Dermis microvascular lymphatic vessel endothelial cell (primary cell): ENCODE measurements at places on chromosomes 5 and 9.
A peak's percentile ranks its signal among the peaks of the same experiment; 100 is the strongest.

DNA sequence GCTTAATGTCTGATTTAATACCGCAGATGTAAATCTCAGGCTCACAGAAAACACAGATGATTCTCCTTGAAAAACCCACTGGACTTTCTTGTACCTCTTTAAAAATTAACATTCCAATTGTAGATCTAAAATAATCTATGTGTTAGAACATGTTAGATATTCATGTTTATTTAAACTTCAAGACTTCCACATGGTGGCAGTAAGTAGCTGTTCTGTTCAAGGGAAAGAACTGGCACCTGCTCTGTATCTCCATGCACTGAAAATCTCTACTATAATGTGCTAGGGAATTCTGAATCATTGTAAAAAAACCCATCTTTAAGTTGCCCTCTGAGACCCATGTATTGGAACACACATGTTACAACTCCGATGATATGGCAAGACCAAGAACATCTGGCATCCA, 366.9 kb downstream of the DMRTA1 start:
- DNase-seq: no peak

- no peak for DNase-seq
Measured at GRCh38 chr5:168238463-168238862, 53.0 kb upstream of the WWC1 start.

DNA sequence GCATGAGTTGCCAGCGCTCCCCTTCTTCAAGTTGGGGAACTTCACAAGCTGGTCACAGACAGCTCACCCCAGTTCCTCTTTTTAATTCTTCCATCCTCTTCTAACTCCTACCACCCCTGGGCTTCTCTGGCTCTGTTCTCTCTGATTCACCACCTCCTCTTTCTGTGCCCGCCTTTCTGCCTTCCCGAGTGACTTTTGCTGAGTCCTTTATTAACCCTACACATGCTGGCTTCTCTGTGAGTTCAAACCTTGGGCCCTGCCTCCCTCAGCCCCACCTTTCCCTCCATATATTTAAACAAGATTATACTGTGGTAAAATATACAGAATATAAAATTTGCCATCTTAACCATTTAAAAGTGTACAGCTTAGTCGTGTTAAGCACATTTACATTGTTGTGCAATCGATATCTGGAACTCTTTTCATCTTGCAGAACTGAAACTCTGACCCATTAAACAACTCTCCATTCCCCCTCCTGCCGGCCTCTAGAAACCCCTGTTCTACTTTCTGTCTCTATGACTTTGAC, 32.0 kb downstream of the SLC46A2 start:
- DNase-seq: no peak

DNA sequence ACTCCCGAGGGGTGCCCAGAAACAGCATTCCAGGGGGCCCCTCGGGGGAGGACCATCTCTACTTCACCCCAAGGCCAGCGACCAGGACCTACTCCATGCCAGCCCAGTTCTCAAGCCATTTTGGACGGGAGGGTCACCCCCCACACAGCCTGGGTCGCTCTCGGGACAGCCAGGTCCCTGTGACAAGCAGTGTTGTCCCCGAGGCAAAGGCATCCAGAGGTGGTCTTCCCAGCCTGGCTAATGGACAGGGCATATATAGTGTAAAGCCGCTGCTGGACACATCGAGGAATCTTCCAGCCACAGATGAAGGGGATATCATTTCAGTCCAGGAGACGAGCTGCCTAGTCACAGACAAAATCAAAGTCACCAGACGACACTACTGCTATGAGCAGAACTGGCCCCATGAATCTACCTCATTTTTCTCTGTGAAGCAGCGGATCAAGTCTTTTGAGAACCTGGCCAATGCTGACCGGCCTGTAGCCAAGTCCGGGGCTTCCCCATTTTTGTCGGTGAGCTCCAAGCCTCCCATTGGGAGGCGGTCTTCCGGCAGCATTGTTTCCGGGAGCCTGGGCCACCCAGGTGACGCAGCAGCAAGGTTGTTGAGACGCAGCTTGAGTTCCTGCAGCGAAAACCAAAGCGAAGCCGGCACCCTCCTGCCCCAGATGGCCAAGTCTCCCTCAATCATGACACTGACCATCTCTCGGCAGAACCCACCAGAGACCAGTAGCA, 83.9 kb downstream of the GOLPH3 start:
- DNase-seq: no peak

DNA sequence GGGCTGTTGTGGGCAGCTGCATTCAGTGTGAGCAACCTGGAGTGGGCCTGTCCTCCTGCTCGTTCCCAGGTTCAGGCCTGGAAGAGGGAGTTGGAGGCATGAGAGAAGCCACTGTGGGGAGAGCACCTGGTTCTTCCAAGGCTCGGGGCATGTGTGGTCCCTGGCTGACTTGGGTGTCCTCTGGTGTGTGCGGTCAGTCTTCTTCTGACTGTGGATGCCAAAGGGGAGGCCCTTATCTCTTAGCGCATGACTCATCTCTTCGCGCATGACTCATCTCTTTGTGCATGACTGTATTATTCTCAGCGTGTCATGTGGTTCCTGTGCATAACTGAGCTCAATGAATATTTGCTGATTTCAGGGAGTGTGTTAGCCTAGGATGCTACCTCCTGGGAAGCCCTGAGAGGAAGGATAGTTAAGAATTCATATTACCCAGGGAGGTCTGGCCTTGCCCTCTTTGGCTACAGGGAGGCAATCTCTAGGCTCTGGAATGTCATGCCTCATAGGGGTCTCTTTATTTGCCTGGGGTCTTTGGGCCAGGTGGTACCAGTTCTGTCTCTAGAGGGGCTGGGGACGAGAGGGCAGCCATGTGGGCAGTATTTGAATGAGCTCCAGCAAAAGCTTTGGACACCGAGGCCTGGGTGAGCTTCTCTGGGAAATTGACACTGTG, 188.7 kb downstream of the HSPA4 start:
- peak; percentile 96 for DNase-seq

- no peak for DNase-seq
Measured at GRCh38 chr5:127935398-127935797, 148.2 kb upstream of the SLC12A2 start.

- DNase-seq: no peak
Measured at GRCh38 chr5:45532826-45533624, 163.2 kb downstream of the HCN1 start.

GRCh38 chr5:178247481-178248456, 15.2 kb upstream of the PHYKPL start:
- no peak for DNase-seq

GRCh38 chr9:130627051-130627450, 37.3 kb upstream of the PRDM12 start:
- DNase-seq: no peak

- DNase-seq: no peak
Measured at GRCh38 chr9:7196467-7196866, 438.7 kb downstream of the KDM4C start.

GRCh38 chr9:131282688-131283422, 6.5 kb upstream of the FAM78A start:
- no peak for DNase-seq

- DNase-seq: no peak
Measured at GRCh38 chr9:117002686-117003085, 315.6 kb downstream of the TRIM32 start.

DNA sequence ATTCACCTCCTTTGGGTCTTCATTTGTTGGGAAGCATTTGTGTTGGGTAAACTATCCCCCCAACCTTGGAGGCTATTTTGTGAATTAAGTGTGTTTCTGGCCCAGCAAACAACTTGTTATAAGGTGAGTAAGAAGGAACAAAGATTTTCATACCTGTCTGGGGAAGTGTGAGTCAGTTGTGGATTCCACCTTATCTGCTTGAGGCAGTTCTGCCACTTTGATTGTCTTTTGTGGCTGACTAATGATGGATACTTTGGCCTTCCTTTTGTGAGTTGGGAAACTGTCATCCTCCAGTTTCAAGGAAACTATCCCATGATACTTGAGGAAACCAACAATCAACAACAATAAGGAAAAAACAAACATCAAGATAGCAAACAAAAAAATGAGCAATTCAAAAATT, 24.6 kb upstream of the CER1 start:
- no peak for DNase-seq

DNA sequence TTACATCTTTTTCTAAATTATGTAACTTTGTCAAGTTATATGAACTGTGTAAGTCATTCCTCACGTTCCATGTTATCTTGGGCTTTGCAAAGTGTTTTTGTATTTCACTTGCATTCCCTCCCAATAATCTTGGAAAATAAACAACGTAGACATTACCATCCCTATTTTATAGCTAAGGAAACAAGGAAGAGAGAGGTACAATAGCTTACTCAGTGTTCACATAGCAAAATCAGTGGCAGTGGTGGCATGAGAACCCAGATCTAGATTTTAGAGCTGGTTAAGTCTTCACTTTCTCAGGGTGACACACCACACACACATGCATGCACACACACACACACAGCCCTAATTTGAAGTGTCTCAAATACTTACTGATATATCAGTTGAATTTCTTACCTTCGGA, 34.1 kb downstream of the NSA2 start:
- no peak for DNase-seq

DNA sequence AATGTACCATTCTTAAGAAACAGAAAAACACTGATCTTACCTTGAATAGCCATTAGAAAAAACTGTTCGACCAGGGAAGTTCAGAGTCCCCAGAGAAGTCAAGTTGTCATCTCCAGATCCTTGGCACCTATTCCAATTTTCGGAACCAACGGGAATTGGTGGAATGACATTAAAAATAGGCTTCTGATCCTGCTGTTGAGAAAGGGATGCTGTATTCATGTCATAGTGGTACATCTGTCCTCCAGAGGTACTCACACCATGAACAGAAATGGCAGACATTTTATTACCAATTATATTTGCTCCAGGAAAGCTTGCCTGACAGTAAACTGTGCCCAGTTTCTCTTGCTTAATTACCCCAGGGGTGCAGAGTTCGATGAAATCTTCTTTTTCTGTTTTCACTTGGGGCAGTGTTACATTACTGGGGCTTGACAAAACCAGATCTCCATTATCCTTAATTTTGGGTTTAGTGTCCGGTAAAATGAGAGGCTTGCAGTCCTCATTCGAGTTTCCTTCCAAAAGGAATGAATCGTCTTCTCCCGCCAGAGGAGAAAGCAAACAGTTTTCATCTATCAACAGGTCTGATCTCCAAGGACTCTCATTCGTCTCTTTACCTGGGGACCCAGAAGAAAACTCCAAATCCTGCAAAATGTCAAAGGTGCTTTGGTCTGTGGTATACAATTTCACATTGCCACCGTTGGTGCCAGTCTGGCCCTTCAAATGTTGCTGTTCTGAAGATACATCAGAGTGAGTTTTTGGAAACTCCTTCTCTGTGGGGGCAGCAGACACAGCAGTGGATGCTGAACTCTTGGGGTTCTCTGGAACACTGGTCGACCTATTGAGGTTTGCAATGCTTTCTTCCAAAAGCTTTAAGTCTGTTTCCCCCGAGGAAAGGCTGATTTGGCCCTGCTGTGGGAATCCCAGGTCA, 3.6 kb downstream of the NR3C1 start:
- no peak for DNase-seq

DNA sequence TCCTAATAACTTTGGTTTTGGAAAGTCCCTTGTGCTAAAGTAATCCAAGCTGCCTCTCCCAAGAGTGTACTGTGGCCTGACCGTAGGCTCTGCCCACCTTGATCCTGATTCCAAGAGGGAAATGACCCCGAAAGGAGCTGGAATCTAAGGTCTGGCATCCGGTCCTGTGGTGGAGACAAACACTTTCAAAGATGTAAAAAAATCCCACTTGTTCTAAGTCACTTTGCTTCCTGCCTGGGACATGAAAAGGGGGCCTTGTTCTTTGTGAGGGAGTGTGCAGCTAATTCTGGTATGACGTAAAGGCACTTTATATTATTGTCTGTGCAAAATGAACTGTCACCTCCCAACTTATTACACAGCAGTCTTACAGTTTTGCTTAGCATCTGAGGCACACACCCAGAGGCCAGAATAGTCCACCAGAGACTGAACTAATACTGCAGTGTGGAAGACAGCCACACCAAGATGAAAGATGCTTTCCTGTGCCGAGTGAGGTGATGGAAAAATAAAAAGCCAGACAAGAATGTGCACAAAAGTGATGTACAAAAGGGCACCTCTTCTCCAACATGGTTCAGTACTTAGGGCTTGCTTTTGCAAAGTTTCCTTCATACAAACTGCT, 128.7 kb downstream of the SLC12A2 start:
- no peak for DNase-seq

GRCh38 chr5:171314728-171315385, 5.8 kb downstream of the TLX3 start:
- no peak for DNase-seq

- DNase-seq: no peak
Measured at GRCh38 chr9:124747065-124747464, 24.0 kb downstream of the NR6A1 start.

DNA sequence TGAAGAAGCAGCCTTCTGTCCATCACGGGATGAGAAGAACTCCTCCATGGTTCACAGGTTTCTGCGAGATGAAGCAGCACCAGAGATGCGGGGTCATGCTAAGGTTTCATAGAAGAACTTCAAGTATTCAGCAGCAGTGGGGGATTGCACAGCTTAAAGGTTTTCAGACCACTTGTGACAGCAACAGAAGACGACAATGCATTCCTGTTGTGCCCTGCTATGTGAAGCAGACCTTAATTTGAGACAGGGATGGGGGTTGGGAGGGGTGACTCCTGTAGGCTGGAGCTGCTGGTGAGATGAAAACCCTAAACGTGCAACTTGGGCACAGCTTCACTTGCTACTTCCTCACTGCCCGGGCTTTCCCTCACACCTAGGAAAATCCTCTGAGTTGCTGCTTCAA, 256.0 kb downstream of the SLIT3 start:
- DNase-seq: no peak

- no peak for DNase-seq
Measured at GRCh38 chr9:19113964-19114679, 11.4 kb upstream of the HAUS6 start.

DNA sequence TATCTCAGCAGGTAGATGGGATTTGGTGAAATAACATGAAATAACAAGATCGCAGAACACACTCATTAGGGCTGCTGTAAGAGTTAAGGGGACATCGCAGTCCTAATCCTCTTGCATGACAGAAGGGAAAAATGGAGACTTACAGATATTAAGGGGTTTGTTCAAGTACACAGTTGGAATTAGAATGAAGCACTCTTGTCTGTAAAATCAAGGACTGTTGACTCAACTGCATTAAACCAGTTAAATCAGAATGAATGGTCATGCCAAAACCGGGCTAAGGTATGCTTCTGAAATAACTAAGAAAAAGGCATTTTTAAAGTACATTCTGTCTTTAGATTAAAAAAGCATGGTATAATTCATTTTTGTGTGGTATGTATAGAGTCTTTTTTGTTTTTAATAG, 95.9 kb downstream of the FBXL7 start:
- no peak for DNase-seq

- peak; percentile 29 for DNase-seq
Measured at GRCh38 chr9:22228542-22228941, 218.1 kb upstream of the DMRTA1 start.
